ENCODE measurements at places on chromosomes 16 and 17. TPM values are rescaled to one million over a fixed set of nuclear protein-coding genes. Genes with fewer than 3 reads are reported as not detected.

- DNase-seq, result no peak
Observed at GRCh38 chr17:18326039-18326438, 10.9 kb downstream of the SMCR8 start.

GRCh38 chr16:73846356-73846755, 450.3 kb upstream of the PSMD7 start:
- DNase-seq, result no peak

GRCh38 chr16:85584267-85584666, 28.9 kb upstream of the GSE1 start:
- no peak for DNase-seq

DNA sequence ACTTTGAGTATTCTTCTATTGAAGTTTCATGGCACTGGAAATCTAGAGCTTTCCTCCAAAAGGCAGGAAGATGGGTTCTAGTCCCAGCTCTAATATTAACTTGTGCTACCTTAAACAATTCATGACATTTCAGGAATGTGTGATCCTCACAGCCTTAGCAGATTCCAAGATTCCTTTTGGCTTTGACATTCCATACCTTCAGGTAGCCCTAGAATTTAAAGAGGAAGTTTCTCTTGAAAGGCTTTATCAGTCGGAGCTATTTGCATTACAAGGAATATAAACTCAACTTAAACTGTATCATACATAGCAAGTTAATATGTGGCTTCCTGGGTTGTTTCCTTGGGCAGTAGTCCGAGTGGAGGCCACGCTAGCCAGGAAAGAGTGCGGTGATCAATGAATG, 330.0 kb downstream of the SHISA9 start:
- no peak for DNase-seq

DNA sequence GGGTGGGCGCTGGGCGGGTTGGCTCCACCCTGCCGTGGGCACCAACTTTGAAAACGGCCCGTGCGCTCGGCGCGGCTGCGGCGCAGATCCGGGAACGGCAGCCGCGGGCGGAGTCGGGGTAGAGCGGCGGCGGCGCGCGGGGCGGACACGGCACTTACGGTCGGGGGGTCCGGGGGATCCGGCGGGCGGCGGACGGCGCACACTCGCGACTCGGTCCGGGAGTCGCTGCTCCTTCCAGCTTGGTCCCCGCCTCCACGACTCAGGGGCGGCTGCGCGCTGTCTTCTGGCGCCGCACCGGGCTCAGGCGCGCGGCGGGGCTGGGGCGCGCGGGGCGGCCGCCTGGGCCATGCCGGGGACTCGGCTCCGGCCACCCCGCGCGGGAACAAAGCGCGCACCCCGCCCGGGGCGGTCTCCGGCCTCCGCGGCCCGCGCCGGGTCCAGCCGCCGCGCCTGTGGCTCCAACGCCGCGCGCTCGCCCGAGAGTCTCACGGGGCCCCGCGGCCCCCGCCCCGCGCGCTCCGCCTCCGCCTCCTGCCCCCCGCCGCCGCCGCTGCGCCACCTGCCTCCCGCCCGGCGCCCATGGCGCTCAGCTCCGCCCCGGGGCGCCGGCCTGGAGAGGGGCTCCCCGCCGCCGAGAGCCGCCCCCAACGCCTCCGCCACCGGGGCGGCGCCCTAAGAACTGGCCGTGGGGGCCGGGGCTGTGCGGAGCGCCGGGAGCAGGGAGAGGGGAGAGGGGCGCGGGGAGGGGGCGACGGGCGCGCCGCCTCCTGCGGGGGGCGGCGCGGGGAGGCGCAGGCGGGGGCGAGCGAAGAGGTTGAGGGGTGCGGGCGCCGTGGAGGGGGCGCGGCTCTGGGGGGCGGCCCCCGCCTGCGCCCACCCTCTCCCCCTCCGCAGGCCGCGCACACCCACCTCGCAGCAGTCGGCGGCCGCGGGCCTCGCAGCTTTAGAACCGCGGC, 35.9 kb downstream of the CBFA2T3 start:
- peak; percentile 34 for DNase-seq

GRCh38 chr16:28602529-28602928, 5.7 kb upstream of the SULT1A2 start:
- DNase-seq, result no peak

DNA sequence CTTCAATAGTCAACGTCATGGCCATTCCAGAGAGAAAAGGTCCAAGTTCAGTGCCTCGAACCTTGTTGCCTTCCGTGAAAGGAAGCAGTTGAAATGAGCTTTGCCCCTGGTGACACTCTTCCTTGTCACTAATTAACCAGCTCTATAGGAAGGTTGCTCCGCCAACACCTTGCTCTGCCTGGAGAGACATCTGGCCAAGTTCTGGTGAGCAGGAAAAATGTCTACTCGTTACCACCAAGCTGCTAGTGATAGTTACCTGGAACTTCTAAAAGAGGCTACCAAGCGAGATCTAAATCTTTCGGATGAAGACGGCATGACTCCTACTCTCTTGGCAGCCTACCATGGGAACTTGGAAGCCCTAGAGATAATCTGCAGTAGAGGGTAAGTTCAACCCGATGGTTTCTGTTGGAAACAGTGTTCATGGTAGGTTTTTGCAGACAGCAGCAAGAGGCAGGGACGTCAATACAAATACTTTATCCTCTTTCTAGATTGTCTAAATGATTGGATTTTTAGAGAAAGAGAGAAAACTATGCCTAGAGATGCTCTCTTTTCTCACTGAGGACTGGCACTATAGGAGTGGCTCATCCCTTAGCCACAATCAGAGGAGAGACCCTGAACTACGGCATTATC, at the start of gene ANKS4B:
ANKS4B (plus strand) TSS at position 179 of the 630 bp plus-strand sequence; CDS start at position 218, 39 bp downstream.
- no peak for DNase-seq

GRCh38 chr16:78607465-78607864, 508.0 kb downstream of the WWOX start:
- peak; percentile 5 for DNase-seq

DNA sequence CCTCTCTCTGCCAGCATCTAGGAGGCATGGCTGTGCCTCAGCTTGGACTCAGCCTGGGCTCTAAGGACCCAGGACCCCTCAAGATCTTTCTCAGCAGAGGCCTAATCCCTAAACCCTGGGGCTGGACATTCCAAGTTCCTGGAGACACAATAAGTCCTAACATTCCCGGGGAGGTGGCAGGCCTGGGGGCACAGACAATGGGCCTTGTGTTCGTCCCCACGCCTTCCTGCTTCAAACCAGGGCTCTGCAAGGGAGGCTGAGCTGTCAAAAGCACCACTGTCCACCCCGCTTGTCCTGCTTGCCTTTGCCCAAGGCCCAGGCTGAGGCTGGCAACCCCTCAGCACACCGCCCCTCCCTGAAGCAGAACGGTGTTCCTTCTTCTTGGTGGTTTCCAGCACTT, 13.7 kb downstream of the SDK2 start:
- DNase-seq, result no peak

DNA sequence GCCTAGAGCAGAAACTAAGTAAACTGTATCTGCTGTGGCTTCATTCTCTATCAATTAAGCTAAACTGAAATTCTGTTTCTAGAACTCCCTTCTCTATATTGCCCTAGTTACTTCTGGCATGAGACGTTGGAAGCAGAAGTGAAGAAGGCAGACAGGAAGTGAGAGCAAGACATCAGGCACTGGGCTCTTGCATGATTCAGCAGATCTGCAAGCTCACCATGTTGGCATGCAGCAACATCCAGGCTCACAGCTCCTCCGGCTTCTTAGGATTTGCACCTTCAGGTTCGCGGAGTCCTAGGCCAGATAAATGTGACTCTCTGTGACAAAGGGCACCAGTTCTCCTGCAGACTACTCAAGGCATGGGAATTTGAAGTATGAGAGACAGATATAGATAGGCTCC, 148.3 kb downstream of the CDH8 start:
- no peak for DNase-seq

DNA sequence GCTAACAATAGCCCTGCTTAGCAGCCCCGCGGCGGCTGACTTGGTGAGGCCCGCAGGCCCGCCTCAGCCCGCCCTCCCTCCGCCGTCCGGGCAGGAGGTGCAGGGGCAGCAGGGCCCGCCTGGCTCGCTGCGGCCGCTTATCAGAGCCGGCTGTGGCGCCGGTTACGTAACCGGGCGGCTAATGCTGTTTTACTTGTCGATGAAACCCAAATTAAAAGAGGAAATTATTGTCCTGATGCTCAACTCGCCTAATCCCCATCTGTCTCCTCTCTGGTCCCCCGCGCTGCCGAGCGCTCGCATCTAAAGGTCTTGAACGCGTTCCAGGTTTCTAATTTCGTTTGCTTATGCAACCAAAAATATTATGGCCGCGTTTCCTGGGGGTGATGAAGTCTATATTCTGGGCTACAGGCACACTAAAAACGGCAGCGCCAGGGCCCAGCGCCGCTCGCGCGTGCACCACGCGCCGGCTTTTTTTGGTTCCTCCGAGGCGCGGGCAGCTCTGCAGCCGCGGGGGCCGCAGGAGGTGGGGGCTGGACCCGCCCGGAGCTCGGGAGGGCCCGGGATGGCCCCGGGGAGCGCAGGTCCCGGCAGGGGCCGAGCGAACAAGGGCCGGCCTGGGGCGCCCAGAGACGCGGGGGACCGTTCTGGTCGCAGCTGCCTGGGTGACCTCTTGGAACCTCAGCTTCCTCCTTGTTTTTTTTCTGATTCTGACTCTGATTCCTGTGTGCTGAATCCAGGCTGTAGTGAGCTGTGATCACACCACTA, 65.2 kb upstream of the TOB1 start:
- peak; percentile 71 for DNase-seq

DNA sequence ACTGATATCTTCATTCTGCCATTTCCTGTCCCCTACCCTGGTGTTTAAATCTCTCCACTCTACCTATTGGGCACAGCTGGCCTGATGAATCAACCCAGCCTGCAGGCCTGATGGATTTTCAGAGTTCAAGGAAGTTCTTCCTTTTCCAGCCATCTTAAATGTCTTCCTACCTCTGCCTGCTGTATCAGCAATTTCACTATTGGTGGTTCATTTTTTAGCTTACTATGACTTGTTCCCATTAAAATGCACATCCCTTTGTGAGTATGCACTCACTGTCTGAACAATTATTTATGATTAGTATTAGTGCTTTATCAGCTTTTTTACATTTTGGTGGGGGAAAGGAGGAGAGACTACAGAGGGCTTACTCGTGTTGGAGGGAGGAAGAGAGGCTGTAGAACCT, 48.6 kb upstream of the CRHR1 start:
- no peak for DNase-seq

DNA sequence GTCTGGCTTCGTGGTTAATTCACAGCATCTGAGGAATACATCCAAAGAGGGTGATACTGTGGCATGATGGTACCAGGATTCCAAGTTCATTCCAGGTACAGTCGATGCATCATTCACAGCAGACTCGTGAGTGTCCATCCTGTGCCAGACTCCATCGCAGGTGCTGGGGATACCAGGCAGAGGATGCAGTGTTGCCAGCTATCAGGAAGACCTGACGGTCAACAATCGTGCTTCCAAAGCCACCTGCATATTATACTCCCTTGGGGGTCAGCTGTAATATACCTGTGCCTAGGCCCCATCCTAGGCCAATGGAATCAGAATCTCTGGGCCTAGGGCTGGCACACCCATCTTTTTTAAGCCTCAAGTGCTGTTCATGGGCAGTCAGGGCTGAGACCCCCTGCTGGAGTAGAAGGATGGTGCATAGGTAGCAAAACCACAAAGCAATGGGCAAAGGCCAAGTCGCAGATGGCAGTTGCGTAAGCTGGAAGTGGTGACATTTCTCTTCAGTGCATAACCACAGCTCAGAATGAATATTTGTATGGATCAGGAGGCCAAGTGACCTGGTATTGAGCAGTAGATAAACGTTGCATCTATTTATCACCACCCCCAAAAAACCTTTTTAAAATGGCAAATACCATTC, 42.9 kb upstream of the C16orf78 start:
- no peak for DNase-seq

- DNase-seq, result no peak
Observed at GRCh38 chr16:67040906-67041305, 12.0 kb downstream of the CBFB start.

DNA sequence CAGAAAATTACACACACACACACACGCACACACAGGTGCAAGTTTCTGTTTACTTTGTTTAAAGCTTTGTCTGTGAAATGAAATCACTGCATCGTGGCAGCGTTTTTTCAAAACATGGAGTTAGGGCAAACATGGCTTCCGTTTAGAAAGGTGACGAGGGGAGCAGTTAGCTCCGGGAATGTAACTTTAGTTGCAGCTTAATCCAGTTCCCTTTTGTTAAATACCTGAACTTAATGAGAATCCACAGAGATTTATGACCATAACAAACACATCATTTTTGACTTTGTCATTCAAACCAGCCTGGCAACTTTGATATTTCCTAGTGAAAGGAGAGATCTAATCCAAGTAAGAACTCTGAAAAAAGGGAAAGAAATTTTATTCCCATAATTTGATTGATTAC, 12.1 kb downstream of the HS3ST3A1 start:
- no peak for DNase-seq

GRCh38 chr16:50889276-50889675, 147.4 kb downstream of the CYLD start:
- DNase-seq, result no peak

DNA sequence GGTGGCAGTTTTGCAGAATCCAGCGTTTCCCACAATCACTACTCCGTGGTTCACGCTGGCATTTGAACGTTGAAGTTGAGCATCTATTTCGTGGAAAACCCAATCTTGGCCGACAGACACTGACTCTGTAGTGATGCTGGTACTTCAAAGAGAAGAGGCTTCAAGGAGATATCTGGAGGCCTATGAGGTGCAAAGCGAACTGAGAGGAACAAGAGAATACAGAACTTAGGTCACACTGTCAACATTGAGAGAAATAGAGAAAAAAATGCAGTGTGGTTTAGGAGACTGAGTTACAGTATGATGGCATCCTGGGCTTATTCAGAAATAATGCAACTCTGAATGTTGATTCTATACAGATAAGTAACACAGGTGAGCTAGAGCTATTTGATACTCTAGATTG, 16.0 kb downstream of the CCL16 start:
- no peak for DNase-seq

DNA sequence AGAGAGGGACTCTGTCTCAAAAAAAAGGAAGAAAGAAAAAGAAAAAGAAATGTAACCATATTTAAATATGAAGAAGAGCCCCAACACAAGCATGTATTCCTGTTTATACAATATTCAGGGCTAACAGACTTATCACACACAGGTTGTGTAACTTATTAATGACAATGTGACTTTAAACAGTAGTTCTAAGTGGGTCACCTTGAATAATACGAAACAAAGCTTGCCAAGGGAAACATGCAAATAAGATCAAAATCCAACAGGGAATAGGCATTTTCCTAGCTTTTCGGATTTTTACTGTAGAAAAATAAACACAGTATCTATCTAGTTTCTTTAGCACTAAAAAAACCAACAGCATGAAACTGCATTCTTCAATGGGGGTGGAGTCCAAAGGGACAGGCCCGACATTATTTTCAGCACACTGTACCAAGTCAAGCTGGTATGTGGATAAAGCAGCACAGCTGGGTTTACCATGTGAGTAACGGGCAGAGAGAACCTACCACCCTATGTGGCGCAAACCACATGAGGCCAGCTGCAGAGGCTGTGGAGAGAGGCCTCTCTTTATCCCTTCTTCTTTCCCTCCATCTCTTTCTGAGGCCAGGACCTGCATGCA, 45.3 kb downstream of the TOM1L2 start:
- DNase-seq, result no peak

The TMEM100 gene
- total RNA-seq, result not detected

The CTRB1 gene
- total RNA-seq, result not detected

The KIF2B gene
- total RNA-seq, result not detected

The KCNJ18 gene
- total RNA-seq, result not detected

The COG7 gene
- 38.3 TPM for total RNA-seq

The VTN gene
- not detected for total RNA-seq

The CLEC18B gene
- total RNA-seq, result 0.58 TPM

The ZG16B gene
- total RNA-seq, result 23.4 TPM

The ITGB4 gene
- 448 TPM for total RNA-seq

The GEMIN4 gene
- 47.4 TPM for total RNA-seq

The SLC2A4 gene
- total RNA-seq, result 1.6 TPM

The MSLN gene
- total RNA-seq, result 59.9 TPM

The ARL5C gene
- not detected for total RNA-seq

The CD300LB gene
- total RNA-seq, result not detected
